HEK293T (cell line): ENCODE measurements at places on chromosomes 7 and 10.

GRCh38 chr7:116952635-116953371 lies 498 bp upstream of the ST7 start:
- peak; percentile 46 for DNase-seq

- DNase-seq = no peak
Measured at GRCh38 chr10:20644421-20644820, 252.7 kb downstream of the NEBL start.

DNA sequence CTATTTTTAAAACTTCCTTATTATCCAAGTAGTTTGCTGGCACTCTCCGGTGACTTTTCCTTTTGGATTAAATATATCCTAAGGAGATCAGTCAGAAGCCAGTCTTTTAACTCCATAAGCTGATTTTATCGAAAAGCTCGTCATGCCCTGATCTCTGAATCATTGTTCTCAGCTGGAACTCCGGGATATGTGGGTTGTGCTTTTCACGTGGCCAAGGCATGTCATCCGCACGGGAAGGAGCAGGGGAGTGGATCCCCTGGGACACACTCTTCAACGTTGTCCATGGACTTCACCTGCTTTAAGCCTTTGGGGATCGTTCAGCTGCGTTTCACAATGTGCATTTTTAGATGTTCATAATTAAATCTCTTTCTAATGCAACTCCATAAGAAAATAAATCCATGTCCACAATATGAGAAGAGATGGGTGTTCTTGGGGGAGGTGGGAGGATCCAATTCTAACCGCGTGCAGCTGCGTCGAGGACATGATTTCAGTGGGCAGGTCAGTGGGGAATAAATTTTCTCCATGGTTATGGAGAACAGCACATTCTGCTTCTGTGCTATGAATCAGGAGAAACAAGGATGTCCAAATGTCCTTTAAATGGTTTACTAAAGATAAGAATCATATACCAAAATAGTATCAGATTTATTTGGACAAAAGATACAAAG lies 229.5 kb upstream of the ADARB2 start:
- DNase-seq = no peak

DNA sequence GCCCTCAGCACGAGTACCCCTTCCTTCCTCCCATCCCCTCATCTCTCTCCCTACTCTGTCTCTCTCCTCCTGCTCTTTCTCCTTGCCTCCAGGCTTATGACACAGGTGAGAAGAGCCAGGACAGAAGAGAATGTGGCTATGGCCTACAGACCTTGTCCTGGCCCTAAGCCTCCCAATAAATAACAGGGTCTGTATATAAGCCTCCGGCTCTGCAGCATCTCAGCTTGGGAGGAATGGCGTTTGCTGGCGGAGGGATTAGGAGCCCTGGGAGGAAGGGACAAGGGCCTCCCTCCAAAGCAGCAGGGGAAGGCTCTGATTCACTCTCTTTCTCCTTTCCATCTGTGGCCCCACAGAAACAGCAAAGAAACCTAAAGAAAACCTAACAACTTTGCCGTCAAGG lies 45.8 kb downstream of the COL13A1 start:
- DNase-seq = no peak

DNA sequence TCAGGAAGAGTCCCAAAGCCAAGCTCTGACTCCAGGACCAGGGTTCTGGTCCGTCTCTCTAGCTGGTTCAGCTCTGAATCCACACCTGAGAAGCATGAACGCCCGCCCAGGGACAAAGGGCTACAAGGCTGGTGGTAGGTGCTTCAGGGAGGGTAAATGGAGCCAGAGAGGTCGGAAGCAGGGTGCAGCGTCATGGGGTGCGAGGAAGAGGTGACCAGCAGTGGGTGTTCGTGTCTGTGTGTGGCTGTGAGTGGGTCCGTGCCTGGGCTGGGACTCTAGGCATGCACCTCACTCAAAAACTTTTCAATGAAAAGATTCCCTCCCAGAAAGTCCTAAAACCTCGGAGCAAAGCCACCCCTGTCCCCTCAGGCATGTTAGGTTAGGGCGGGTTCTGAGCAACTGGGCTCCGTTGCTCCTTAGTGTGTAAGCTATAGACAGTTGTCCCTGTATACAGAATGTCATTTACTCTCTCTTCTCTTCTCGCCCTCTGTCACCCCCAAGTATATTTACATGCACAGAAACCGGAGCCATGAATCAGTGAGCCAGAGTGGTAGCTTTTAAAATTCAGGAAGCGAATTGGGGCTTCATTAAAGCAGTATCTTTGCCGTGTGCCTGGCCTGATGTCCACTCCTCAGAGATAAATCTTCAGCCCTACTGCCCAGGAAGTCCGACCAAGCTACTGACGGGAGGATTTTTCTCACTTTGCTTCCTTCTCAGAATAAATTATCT lies 12.3 kb upstream of the GATA3 start:
- no peak for DNase-seq

GRCh38 chr7:151833691-151834090 lies 43.2 kb downstream of the PRKAG2 start:
- DNase-seq = no peak

DNA sequence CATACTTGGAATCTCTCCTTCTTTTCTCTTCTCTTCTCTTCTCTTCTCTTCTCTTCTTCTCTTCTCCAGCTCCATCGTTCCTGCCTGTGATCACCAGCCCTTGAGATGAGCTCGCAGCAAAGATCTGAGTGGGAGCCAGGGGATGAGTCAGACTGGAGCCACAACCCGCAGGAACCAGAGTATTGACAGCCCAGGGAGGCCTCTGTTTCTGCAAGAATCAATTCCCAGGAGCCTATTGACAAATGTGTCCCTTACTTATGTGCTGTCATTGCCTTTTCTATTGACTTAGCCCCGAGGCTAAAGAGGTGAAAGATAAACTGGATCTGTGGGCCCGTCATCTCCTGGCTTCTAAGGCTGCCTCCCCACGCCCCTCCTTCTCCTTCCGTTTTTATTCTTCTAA lies 13.1 kb upstream of the HABP2 start:
- no peak for DNase-seq

- no peak for DNase-seq
Measured at GRCh38 chr7:91618776-91619765, 261.4 kb downstream of the MTERF1 start.

- no peak for DNase-seq
Measured at GRCh38 chr10:120583424-120584108, 126.5 kb downstream of the PLPP4 start.

GRCh38 chr10:23362879-23363792 lies 18.5 kb upstream of the C10orf67 start:
- DNase-seq = no peak

DNA sequence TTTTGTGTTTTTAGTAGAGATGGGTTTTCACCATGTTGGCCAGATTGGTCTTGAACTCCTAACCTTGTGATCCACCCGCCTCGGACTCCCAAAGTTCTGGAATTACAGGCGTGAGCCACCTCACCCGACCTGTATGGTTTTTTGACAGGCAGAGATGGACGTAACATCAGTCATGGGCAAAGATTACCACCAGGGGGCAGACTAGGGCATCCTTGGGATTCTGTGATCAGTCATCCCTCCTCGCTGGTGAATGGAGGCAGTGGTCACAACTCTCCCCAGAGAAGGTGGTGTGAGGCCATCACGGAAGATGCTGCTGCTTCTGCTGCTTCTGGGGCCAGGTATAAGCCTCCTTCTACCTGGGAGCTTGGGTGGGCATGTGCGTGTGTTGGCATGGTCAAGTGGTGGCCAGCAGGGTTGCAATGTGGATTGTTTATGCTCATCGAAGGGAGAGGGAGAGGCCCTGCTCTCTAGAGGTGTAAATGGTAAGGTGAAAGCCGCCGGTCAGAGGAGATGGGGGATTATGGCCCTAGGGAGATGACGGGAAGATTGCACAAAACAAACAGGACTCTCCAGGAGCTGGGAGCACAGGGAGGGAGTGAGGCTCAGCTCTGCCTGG lies 122.7 kb upstream of the PRSS1 start:
- DNase-seq = peak; percentile 68

GRCh38 chr7:28815928-28816373 lies 142.2 kb downstream of the TRIL start:
- DNase-seq = no peak

DNA sequence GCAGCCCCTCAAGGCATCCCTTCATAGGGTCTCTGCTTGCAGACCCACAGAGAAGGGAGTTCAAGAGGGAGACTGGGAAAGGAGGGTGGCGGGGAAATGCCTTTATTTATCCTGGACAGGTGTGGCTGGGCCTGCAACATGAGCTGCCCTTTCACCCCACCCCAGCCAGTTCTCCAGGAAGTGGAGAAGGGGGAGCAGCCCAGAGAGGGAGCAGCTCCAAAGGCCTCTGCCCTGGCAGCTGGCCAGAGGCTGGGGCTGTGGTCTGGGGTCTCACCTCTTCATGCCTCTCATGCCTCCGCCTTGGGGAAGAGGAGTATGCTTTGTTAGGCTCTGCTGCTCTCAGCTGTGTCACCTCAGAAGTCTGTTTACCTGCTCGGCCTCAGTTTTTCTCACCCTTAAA lies 3.1 kb downstream of the LDB3 start:
- no peak for DNase-seq

GRCh38 chr7:95921543-95921942 lies 149.2 kb downstream of the DYNC1I1 start:
- DNase-seq = no peak

DNA sequence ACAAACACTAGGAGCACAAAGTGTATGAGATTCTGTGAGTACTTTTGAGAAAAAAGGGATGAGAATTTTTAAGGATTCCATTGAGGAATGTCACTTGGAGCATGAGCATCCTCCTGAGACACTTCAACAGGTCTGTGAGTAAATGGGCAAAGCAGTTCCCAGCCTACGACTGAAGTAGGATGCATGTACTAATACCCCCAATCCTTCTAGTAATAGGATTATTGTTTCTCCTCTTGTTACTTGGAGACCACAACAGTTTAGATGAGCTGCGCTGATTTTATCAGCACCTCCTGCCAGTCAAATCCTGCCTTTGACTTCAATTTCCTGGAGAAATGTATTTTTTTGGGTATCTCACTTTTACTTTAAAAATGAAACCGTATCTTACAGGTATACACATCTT lies 820 bp downstream of the BBS9 start:
- DNase-seq = no peak

DNA sequence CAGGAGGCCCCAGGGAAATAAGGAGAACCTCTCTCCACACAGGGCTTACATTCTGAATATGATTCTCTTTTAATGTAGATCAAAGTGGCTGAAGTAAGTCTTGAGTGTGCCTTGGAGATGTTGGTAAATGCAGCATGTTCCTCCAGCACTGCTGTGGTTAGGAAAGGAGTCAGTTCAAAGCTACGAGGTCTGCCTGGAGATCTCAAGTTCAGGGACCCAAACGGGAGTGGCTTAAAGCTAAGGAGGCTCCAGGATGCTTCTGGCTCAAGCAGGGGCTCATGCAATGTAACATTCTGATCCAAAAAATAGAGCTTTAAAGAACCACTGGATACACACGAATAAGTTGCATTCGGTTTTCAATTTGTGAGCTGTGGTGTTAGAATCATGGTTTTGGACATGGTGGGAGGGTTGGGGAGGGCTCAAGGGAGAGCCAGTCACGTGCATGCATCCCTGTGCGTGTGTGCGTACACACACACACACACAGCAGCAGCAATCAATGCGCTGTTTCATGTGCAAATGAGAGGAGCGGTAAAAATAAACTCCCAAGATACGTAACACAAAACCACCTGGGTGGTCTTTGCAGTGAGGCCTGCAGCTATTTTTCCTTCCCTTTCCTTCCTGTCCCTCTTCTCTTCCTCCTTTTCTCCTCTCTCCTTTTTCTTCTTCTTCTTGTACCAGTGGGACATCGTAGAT lies 70.5 kb downstream of the AOAH start:
- DNase-seq = no peak

GRCh38 chr10:108014902-108015177 lies 850.3 kb upstream of the SORCS1 start:
- no peak for DNase-seq

DNA sequence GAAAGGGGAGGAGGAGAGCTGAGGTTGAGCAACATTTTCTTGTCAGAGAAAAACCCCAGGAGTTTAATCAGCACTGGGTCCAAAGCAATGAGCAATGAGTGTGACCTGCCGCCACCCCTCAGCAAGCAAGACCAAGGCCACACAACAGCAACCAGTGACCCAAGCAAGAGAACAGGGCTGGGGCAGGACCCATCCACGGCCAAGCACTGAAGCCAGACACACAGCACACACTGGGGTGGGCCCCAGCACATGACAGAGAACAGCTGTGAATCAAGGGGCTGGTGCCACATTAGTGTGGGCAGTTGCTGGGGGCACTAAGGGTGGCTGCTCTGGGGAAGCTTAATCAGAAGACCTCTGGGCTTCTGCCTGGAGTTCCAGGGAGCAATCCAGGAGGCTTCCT lies 16.2 kb downstream of the TMEM72 start:
- no peak for DNase-seq

GRCh38 chr7:22842383-22842941 lies 19.8 kb upstream of the TOMM7 start:
- DNase-seq = no peak

- no peak for DNase-seq
Measured at GRCh38 chr7:51009716-51010496, 227.2 kb upstream of the GRB10 start.

DNA sequence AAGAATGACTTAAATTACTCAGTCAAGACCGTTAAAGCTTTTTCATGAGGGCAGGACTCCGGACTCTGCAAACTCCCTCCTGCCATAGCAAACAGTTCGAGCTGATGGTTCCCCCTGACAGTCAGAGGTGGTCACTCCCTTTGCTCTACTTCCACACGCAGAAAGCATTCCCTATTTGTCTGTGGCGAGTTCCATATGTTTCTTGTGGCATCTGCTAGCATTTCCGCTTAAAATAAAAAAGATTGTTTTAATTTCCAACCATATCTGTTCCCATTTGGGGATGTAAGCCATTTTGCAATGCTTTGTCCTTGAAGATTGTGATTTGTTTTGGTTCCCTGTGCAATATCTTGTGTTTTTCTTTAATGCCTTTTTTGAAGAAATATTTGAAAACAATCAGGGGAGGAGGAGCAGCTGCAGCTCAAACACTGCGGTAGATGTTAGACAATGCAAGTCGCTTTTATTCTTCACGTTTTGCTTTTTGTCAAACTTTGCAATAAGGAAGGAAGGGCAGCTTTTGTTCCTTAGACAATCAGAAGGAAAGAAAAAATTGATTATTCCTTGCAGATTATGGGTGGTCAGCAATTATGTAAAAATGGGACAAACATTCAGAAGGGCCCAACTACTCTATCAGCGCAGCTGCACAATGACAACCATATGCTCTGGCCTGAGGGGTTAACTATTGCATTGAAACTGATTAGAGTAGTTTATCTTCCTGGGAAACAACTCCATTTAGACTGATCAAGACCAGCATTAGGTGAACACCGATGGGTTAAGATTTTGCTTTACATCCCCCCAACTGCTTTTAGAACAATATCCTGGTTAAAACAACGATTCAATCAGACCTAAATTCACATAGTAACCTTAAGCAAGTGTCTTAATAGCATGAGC lies 425.8 kb upstream of the NRP1 start:
- no peak for DNase-seq

GRCh38 chr10:16992611-16993119 lies 136.9 kb downstream of the CUBN start:
- DNase-seq = no peak

GRCh38 chr10:20473023-20473760 lies 423.9 kb downstream of the NEBL start:
- no peak for DNase-seq

DNA sequence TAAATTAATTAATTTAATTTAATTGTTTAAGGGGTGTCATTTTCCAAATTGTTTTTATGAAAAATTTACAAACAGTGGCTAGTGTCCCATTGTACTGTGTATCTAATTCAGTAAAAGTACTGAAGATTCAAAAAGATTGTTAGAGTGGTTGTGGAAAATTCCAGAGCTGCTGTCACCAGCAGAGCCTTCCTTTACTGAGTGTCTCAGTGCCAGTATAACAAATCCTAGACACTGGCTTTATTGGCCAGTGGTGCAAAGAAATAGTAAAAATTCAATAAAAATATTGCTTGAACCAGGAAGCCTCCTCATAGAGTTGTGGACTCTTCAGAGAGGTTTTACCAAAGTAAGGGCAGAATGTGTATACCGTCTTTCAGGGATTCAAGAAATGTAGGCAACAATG lies 23.1 kb upstream of the HERPUD2 start:
- no peak for DNase-seq
